ENCODE measurements at places on chromosomes 11 and 22. TPM values are rescaled to one million over a fixed set of nuclear protein-coding genes. Genes with fewer than 3 reads are reported as not detected.

RAD9A gene
- 7.3 TPM for total RNA-seq

OR8G5 gene
- total RNA-seq, result not detected

DNA sequence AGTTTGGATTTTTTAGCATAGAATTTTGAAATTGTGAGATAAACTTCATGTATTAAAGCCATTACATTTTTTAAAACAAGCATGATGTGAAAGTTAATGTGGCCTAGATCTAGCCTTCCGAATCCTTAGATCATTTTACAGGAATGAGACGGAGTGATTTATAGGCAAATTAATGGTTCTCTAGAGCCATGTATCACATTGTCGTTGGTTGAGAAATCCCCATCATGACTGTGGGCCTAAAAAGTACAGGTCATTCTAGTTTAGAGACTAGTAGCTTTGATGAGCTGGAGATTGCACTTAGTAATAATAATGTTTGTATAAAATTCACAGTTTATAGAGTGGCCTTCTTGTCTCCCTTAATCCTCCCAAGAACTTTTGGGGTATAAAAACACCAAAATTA is 7.1 kb downstream of the EWSR1 start:
- DNase-seq, result no peak

- DNase-seq, result no peak
Measured at GRCh38 chr11:62457478-62457877, 38.6 kb downstream of the SCGB1A1 start.

DNA sequence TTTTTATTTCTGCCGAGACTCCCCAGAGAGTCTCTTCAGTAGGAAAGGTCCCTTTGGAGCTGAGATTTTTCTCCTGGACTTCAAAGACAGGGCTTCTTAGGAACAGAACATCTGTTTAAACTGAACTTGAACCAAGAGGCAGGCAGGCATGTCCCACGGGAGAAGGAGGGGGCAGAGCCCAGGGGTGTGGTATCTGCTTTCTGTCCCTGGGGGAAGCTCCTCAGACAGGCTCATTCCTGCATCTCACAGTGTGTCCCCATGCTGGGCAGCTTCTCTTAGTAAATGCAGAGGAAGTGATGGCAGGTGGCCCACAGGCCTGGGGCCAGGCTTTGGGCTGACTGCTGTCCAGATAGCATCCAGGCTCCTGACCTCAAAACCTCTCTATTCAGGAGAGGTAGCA is 47.3 kb downstream of the TSPAN18 start:
- peak; percentile 47 for DNase-seq

- no peak for DNase-seq
Measured at GRCh38 chr11:107653076-107653475, 58.8 kb downstream of the SLN start.

GRCh38 chr11:16148301-16148931 is 207.9 kb downstream of the SOX6 start:
- no peak for DNase-seq

VSIG10L2 gene
- not detected for total RNA-seq

DNA sequence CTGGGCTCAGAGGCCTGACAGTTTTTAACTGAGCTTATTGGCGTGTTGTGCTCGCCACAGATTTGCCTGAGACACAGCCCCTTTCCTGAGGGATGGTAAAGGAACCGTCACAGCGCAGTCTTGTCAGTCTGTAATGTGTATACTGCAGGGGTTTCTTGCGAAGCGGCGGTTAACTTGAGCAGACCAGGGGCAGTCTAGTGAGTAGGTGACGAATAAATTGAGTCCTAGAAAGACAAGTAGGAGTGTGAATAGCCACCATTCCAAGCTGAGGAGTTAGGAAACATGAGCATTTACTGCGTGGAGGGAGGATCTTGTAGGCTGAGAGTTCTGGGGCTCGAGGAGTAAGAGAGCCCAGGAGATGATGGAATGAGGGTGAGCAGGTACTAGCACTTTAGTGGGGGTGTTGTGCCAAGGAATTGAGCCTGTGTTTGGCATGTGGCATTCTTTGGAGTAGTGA is 1.4 kb downstream of the MED15 start:
- no peak for DNase-seq

KCNK7 gene
- total RNA-seq, result not detected
